T-helper 17 cell (primary cell): ENCODE measurements at places on chromosomes 3 and 15.
A peak's percentile ranks its signal among the peaks of the same experiment; 100 is the strongest.

DNA sequence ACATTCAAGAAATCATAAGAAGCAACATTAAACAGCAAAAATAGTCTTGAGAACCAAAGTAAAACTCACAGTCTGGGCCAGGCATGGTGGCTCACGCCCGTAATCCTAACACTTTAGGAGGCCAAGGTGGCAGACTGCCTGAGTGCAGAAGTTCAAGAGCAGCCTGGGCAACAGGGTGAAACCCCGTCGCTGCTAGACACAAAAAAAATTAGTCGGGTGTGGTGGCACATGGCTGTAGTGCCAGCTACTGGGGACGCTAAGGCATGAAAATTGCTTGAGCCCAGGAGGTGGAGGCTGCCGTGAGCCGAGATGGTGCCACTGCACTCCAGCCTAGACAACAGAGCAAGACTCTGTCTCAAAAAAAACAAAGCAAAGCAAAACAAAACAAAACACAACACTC lies 117.7 kb upstream of the GOLGA6L6 start:
- no peak for DNase-seq

DNA sequence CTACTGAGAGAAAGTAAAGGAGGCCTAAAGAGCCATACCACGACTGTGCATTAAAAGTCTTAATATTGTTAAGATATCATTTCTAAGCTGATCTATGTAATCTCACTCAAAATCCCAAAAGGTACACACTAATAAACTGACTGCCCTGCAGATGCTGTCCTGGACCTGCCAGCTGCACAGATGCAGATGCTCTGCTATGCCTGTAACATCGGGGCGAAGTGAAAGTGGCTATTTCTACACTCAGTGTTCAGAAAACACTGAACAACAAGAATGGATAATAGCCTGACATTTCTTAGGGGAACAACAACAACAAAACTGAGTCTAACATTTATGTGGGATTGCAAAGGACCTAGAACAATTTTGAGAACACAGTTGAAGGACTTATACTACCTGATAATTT lies 31.9 kb downstream of the RAD18 start:
- DNase-seq = no peak

- no peak for DNase-seq
Observed at GRCh38 chr3:99186016-99186415, 284.5 kb upstream of the DCBLD2 start.

DNA sequence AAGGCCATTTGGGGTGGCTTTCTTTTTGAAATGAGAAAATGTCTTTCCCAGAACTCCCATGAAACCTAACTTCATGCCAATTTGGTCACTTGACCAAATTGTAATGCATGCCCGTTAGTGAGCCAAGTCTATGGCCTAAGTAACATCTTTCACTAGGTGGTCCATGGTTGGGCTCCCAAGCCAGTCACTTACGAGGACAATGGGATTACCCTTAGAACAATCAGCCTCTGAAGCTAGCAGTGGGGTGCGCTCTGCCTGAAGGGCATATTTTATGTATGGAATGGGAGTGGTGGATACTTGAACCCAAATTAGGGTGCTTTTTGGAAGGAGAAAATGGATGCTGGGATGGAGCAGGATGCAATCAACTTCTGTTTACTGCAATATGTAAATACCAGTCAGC lies 127.4 kb upstream of the GOLIM4 start:
- no peak for DNase-seq

GRCh38 chr15:82231842-82232241 lies 30.7 kb downstream of the EFL1 start:
- no peak for DNase-seq

DNA sequence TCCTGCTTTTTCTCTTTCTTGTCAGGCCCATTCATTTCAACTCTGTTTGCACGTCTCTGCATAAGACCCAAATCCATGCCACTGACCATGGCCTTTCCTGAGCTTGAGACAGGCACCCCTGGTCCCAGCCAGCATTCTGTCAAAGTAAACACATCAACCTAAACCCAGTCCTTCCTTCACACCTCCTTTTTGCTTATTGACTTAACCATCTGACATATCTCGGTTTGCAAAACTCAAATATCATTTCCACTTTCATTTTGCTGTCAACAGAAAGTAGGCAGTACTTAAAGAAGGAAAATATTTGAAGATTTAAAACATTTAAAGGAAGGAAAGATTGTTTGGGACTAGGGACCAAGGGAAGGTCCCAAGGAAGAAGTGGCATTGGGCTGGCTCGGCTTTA lies 48.2 kb upstream of the KBTBD8 start:
- DNase-seq = no peak

DNA sequence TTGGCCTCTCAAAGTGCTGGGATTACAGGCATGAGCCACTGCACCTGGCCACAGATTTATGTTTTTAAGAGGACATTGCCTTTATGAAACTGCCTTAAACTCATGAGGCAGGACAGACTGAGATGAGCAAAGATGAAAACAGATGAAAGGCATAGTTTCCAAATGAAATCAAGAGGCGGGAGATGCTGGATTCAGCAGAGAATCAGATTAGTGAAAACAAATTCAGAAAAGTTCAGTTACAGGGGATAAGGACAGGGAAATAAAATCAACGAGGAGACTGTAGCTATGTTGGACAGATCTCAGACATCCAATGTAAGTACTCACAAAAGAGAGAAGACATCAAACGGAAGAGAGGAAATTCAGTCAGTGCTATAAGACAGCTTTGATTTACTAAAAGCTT lies 68.1 kb downstream of the ADAMTSL3 start:
- DNase-seq = no peak

DNA sequence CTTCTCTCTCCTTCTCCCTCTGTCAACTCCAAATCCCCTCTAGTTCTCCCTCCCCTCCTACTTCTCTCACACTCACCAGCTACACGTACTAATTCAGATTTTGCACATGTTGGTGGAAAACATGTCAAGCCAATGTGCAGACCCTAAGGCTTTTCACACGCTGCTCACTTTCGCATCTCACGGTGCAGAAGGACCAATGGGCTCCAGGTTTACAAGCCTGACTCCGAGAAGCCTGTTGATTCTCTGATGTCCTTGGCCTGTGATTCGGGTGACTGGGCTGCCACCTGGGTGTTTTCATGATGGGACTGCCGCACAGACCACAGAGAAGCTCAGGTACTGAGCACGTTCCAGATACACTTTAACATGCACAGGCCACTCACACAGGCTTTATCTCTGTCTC lies 3.7 kb downstream of the FOXL2NB start:
- DNase-seq = no peak

DNA sequence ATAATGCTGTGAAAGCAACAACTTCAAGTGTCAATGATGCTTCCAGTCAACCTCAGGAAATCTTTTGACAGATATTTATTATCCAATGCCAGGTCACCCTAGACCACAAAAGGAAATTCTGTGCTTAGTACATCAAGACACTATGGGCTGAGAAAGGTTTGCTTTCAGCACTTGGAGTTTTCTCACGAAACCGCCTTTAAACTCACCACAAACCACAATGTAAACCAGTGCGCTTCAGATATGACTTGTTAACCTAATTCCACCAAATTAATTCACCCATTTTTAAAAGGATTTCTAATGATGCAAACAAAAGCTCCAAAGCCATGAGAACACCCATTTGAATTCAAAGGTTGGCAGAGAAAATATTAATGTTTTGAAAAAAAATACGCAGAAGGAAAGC lies 292.9 kb upstream of the NR2F2 start:
- DNase-seq = no peak

DNA sequence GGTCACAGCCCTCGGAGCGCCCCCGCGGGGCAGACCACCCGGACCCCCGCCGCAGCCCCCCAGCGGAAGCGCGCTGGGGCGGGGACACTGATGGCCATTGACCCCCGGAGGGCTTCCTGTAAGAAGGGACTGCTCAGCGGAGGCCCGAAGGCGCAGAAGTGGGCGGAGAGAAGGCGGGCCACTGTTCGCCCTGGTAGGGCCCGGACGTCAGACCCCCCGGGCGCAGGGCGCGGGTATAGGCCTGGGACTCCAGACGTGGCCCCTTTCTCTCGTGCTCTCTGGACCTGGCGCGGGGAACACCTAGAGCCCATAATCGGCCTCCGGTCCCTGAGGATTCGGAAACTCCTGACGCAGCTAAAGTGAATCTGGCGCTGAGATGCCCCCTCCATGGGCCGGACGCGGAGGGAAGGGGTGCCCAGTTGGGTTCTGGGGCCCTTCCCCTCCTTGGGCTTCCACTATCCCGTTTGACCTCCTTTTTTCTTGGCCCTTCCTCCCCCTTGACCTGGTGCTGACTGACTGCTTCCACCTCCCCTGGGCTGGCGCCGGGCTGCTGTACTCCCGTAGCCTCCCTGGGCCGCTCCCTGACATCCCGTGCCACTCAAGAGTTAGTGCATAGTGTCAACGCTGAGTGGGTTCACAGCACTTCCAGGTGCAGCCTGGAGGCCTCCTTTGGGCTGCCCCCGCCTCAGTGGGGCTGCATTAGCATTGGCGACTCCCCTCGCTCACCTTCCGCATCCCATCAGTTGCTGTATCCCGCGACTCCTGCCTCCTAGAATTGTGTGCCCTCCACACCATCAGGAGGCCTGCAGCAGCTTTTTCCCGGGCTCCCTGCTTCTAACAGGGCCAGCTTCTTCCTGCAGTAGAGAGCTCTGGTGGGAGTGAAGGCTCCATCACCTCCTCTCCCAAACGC lies 694 bp downstream of the ABTB1 start:
- peak; percentile 27 for DNase-seq

GRCh38 chr15:47066392-47066791 lies 650.9 kb upstream of the SEMA6D start:
- no peak for DNase-seq

DNA sequence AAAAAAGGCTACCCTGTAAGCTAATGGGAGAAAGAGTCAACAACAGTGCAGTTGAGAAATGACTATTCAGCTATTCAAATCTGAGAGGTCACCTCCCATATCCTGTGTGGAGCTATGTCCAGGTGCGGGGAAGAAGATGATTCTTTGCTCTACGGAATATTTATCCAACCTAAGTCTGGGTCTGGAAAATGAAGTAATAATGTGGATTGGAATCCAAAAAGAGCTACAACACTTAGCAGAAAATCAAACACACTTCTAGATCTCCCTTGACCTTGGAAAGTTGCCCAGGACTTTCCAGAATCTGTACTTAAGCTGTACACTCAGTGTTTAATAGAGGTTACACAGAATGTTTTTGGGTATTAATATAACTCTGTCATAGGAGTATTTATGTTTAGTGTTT lies 251.9 kb downstream of the NAALADL2 start:
- DNase-seq = no peak

DNA sequence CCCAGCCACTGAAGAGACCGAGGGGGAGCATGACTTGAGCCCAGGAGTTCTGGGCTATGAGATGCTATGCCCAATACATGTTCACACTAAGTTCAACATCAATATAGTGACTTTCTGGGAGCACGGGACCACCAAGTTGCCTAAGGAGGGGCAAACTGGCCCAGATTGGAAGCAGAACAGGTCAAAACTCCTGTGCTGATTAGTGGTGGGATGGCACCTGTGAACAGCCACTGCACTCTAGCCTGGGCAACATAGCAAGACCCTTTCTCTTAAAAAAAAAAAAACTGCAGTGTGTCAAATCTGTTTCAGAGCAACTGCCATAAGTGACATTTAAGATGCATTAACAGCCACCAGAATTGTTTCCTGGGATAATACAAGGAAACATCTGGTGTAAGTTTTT lies 9.8 kb downstream of the HES1 start:
- no peak for DNase-seq

- no peak for DNase-seq
Observed at GRCh38 chr3:127982155-127982554, 67.1 kb downstream of the KBTBD12 start.

- DNase-seq = no peak
Observed at GRCh38 chr3:31974964-31975363, 6.1 kb downstream of the OSBPL10 start.

- DNase-seq = peak; percentile 79
Observed at GRCh38 chr15:90954712-90955623, at the start of gene RCCD1. TSS of gene RCCD1 (plus strand) at chr15:90954884. CDS start at chr15:90956735, 1,851 bp downstream.

- no peak for DNase-seq
Observed at GRCh38 chr15:71591057-71591456, 219.3 kb upstream of the NR2E3 start.

- DNase-seq = no peak
Observed at GRCh38 chr3:146650691-146651442, 45.7 kb upstream of the PLSCR5 start.

DNA sequence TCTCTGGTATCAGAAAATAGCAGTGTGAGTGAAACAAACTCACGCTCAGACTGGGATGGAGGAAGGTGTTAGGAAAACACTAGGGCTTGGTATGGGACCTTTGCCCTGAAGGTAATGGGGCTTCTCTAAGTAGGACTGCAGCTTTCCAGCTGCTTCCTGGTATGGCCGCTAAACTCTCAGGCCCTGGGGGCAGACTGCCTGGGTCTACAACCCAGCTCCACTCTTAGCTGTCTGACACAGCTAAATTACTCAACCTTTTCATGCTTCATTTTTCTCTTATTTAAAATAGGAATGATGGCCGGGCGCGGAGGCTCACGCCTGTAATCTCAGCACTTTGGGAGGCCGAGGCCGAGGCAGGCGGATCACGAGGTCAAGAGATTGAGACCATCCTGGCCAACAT lies 5.2 kb upstream of the YEATS2 start:
- no peak for DNase-seq

- no peak for DNase-seq
Observed at GRCh38 chr3:31392568-31392967, 140.2 kb upstream of the STT3B start.

DNA sequence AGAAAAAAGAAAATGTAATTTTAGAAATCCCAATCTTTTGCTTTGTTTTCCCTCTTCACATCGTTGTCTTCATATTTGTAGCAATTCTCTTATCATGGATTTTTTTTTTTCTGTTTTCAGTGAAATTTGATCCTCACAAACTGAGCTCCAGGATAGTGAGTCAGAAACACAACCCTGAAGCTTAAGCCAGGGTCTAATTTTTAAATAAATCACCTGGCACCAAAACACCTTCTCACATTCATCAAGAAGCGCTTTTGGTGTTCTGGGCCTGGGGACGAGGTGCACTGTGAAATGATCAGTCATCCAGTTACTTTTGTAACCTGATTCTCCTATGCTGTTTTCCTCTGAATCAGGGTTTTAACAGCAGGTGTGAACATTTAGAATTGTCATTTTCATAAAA lies 87.7 kb downstream of the REC114 start:
- DNase-seq = no peak

DNA sequence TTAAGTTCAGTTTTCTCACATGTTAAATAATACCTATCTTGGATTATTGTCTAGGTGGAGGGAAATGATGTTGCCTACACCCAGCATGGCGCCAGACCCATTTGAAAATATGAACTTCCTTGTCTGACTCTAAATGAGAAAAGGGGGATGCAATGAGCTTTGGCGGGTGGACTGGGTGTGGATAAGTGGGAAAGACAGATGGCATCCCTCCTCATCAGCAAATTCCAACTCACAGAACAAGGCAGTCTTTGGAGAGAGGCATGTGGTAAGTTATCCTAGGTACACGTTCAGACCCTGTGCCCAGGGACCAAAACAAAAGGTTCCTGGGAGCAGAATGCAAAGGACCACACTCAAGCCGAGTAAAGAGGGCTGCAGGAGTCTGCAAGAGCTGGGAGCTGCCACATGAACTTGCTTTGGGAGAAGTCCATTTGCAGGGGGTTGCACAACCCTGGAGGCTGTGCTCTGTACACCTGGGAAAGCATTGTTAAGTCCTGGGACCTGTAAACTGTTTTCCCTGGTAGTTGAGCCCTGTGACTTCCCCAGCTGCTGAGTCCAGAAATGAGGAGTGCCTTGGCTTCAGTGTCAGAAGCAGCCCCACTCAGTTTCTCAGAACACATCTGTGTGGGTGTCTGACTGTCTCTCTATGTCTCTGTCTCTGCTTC lies 102.3 kb upstream of the TPM1 start:
- DNase-seq = no peak

GRCh38 chr15:55555089-55555488 lies 33.1 kb downstream of the PYGO1 start:
- DNase-seq = no peak
